D341Med (cell line): ENCODE measurements at places on chromosomes 2 and 18.

DNA sequence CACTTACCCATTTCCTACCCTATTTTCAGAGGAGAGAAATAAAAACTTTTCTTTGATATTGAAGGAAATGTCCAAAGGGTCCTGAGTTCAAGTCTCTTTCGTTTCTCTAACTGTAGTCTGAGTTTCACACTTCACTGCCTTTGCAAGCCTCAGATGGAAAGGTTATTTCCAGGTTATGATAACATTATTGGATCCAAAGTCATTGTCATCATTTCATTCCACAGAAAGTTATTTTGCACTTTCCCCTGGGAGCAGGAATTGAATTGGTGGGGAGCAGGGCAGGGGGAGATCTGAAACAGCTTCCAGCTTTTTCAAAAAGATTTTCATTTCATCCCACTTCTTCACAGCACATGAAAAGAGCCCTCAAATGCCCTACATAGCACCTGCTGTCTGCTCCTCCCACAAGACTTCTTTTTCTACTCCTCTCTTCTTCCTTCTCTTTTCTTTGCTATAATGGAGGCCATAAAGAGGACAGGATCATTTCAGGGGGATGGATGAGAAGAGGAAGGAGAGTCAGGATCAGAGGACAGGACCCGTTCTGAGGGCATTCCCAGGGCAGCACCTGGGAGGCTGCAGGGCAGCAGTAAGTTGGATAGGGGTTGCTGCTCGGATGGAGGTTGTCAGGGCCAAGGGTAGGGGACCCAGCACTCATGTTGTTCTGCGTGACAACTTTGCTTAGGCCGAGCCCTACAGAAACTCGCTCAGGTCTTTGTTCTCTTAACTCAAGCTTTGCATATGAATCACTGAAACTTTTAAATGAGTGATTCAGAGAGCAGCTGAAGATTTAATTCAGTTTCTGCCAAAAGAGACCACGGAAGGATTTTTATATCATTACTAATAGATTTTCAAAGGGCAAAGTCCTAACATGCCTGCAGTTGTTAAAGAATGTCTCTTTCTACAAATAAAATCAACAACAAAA is 11.4 kb upstream of the GALNT5 start:
- DNase-seq, result no peak

DNA sequence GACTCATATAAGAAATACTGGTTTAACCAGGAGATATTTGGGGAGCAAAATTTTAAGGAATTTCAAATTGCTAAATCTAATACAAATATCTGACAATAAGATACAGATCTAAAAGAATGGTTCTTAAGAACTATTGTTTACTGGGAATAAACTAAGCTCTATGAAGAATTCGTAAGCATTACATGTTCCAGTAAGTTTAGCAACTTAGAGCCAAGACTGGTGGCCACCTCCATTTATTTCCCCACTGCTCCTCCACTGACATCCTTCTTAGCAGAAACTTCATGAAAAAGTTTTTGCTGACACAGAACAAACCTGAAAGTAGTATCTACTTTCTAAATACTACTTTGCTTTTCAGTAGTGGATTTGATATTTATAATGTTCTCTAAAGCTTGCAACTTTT is 83.0 kb downstream of the ACSL3 start:
- no peak for DNase-seq

DNA sequence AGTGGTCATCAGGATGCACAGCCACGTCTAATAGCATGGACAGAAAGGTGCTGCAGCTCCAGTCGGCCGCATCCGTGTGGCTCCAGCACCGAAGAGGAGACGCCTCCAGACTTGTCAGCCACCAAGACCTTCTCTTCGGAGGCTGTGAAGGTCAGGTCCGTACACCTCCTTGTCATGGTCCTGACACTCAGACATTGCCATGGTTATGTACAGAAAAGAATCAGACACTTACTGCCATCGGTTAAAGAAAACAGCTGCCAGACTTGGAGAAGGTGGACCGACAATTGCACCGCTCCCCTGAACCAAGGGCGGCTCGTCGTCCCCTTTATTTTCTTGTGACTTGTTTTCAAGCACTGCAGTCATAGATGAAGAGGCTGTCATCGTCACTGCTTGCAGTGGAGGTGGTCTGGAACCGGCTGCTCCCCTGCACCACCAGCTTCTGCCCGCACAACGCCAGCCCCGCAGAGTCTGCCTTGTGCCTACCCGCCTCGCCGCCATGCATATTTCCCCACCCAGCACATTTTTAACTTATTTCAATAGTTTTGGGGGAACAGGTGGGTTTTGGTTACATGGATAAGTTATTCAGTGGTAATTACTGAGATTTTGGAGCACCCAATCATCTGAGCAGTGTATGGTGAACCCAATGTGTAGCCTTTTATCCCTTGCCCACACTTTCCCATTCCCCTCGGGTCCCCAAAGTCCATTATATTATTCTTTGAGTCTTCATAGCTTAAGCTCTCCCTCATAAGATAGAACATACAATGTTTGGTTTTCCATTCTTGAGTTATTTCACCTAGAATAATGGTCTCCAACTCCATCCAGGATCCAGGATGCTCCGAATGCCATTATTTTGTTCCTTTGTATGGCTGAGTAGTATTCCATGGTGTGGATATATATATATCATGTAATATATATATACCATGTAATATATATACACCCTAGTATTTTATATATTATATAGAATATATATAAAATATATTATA is 18.1 kb downstream of the FBXO48 start:
- DNase-seq, result no peak

GRCh38 chr2:168729455-168729854 is 73.0 kb upstream of the NOSTRIN start:
- no peak for DNase-seq

- DNase-seq, result no peak
Measured at GRCh38 chr2:239164335-239164871, 236.4 kb downstream of the HDAC4 start.

GRCh38 chr2:199772035-199772976 is 78.7 kb downstream of the FTCDNL1 start:
- no peak for DNase-seq

DNA sequence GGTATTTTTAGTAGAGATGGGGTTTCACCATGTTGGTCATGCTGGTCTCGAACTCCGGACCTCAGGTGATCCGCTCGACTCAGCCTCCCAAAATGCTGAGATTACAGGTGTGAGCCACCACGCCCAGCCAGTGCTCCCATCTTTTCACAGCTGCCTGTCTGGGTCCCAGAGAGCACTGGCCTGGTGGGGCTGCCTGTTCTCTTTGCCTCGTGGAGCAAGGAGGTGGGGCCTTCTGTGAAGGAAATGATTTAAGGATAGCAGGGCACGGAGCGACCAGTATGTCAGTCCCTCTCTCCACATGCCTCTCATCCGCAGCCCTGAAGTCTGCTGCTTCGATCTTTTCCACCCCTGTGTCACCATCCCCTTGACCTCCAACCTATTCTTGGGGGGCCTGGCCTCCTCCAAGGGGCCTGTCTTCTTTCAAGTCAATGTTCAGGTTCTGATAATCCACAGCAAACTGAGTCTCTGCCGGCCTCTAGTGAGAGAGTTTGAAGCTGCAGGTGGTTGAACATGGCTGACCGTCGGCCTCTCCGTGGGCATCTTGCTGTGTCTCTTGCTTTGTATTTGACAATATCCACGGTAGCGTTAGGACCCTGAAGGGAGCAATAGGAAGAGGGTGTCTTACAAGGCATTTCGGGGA is 28.2 kb upstream of the GIGYF2 start:
- DNase-seq, result no peak

DNA sequence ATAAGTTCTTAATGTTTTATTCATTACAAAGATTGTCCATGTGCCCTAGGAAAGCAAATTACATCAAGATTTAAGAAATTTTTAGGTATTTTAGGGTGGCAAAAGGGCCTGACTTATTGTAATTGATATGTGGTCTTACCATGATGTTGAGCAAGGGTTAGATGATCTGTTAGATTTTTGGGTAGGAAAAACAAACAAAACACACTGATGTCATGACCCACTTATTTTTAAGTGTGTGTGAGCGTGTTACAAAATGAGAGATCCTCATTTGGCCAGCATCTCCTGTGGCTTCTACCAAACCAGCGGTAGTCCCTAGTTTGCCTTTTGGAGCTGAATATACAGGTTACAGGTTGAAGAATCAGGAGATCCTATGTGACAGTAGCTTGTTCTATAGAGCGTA is 89.8 kb upstream of the ITGB6 start:
- no peak for DNase-seq

GRCh38 chr2:72722492-72723070 is 103.3 kb downstream of the EXOC6B start:
- no peak for DNase-seq

DNA sequence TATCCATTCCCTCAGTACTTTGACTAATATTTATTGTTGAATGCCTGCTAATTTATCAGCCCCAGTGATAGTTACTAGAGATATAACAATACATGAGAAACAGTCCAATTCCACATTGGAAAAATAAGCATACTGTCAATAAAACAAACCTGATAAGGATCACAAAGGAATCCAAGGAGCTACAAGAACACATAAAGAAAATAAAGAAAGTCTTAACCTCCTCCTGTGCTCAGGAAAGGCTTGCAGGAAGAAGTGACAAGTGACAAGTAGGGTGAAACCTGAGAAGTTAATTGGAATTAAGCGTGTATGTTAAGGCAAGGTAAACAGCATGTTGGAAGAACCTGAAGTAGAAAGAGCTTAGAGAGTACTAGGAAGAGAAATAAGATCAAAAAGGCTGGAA is 20.3 kb upstream of the ASNSD1 start:
- DNase-seq, result no peak

DNA sequence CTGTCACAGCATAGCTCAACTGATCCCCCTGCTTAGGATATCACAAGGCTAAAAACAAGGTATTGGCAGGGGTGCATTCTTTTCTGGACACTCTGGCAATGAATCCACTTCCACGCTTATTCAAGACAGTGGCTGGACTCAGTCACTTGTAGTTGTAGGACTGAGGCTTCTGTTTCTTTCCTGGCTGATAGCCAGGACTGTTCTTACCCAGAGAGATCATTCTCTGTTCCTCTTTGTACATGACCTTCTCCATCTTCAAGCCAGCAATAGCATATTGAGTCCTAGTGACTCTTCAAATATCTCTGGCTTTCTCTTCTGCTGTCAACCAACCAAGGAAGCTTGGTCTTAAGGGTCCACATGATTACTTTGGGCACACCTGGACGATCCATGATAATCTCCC is 241.3 kb downstream of the RBM43 start:
- no peak for DNase-seq

DNA sequence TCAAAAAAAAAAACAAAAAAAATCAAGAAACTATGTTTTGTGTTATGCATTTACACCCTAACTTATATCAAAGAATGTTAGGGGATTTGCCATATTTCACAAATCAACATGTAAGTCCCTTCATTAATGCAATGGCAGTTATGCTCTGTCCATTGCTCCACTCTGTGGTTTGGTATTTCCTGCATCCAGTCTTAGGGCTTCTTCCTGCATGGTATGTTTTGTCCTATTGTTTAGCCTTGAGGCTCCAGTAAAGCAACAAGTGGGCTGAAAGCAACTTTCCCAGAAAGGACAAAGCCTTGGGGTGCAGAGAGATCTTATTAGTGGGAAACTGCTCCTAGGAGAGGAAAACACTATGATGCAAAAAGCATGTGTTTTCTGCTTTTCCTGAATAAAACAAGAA is 474.1 kb downstream of the IRS1 start:
- no peak for DNase-seq

DNA sequence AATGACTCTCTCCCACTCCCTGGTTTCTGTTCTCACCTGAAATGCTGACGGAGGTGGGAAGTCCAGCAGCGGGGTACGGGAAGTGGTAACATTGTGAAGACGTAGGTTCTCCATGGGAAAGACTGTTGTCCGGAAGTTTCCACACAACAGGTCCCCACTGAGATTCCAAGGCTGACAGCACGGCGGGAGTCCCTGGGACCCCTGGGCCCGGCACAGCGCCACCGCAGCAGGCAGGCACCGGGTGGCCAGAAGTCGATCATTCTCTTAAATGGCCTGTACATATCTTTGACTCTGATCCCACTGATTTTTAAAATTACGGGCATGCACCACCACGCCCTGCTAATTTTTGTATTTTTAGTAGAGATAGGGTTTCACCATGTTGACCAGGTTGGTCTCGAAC is 201.0 kb upstream of the SALL3 start:
- DNase-seq, result no peak

- DNase-seq, result no peak
Measured at GRCh38 chr2:159706385-159706980, 5.8 kb upstream of the MARCHF7 start.

- DNase-seq, result no peak
Measured at GRCh38 chr2:221439761-221440479, 132.2 kb downstream of the EPHA4 start.

DNA sequence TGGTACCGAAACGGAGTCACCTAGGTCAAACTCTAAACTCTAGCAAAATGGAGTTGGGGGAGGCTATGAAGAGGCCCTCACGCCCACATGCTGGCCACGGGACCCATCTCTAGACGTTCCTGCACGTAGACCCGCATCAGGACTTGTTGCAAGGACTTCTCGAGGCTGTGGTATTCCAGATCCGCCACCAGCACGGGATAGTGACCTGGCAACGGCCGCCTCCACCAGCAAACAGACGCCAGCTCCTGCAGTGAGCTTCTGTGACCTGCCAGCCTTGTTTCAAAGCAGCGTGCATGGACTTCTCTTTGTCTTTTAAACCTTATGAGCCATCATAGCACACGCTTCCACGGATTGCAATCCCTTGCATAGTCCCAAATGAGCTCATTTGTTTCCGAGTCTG is 40.3 kb upstream of the RALBP1 start:
- DNase-seq, result no peak

DNA sequence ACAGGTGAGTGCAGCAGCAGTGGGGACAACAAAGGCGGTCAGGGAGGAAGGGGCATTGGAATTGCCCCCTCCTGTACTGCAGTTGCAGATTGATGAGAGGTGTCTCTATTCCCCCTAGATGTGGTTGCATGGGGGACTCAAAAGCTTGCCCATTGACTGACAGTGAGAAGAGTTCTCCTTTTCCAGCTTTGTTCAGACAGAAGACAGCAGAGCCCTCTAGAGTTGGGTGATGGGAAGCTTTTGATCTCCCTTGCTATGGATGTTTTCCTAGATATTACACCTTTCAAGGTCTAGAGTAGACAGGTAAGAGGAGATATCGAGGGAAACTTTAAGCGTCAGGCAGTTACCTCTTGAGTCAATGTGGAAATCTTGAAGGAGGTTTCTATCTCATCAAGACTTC is 2.9 kb downstream of the PROKR1 start:
- peak; percentile 35 for DNase-seq

- DNase-seq, result no peak
Measured at GRCh38 chr2:168703926-168704325, 98.5 kb upstream of the NOSTRIN start.

DNA sequence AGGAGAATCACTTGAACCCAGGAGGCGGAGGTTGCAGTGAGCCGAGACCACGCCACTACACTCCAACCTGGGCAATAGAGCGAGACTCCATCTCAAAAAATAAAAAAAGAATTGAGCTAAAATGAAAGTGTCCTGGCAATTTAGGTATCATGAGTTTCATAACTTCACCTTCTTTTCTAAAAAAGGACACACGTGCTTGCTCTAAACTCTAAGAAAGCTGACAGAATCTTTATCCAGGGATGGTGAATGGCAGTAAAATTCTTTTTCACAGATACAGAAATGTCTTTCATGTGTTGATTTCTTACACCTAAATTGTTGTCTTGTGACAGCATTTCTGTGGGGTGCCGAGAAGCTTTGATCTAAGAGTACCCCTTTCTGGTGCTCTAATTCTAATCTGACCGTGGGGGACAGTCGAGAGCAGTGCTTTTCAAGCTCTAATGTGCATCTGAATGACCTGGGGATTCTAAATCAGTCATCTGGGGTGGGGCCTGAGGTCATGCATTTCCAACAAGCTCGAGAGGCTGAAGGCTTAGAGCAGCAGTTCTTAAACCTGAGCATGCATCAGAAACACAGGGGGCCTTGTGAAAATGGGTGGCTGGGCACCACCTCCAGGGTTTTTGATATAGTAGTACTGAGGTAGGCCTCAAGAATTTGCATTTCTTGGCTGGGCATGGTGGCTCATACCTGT is 42.1 kb upstream of the REL start:
- no peak for DNase-seq
